Parietal lobe (tissue), 2 donors: ENCODE measurements at places on chromosomes 2 and 18. TPM values are rescaled to one million over a fixed set of nuclear protein-coding genes. Genes with fewer than 3 reads are reported as not detected.

IL36A gene
- total RNA-seq = not detected

LONRF2 gene
- 87.6 TPM for total RNA-seq

RNMT gene
- total RNA-seq = 57.6 TPM

GALR1 gene
- 0.31 TPM for total RNA-seq

REG1A gene
- not detected for total RNA-seq

MAPRE2 gene
- total RNA-seq = 147 TPM

COL4A4 gene
- total RNA-seq = 0.94 TPM

FAM117B gene
- 51.6 TPM for total RNA-seq

KIAA2012 gene
- 1.9 TPM for total RNA-seq

IMPACT gene
- 20.3 TPM for total RNA-seq

LRRTM1 gene
- 13.8 TPM for total RNA-seq

MYO7B gene
- not detected for total RNA-seq

CCDC148 gene
- 15.7 TPM for total RNA-seq

CHRND gene
- not detected for total RNA-seq

SERPINB5 gene
- total RNA-seq = not detected

MC4R gene
- total RNA-seq = 1.3 TPM

CCNYL1 gene
- total RNA-seq = 21.0 TPM

CABYR gene
- 26.6 TPM for total RNA-seq

CPLX4 gene
- total RNA-seq = not detected

LAMA1 gene
- 26.0 TPM for total RNA-seq

C18orf54 gene
- 13.5 TPM for total RNA-seq

CCBE1 gene
- total RNA-seq = 57.6 TPM

AQP4 gene
- total RNA-seq = 57.9 TPM

PPP3R1 gene
- 59.2 TPM for total RNA-seq

LINC00305 gene
- total RNA-seq = not detected

CLEC4F gene
- total RNA-seq = not detected

MFSD2B gene
- 0.63 TPM for total RNA-seq

DHRS9 gene
- total RNA-seq = 0.94 TPM

CHST10 gene
- total RNA-seq = 89.2 TPM

SIX2 gene
- not detected for total RNA-seq

ARHGAP25 gene
- 1.3 TPM for total RNA-seq

KCNJ3 gene
- 15.7 TPM for total RNA-seq
